ENCODE measurements at places on chromosomes 3 and 15. TPM values are rescaled to one million over a fixed set of nuclear protein-coding genes. Genes with fewer than 3 reads are reported as not detected.

MINAR1 gene
- 0.07 TPM for total RNA-seq

TUSC2 gene
- 46.2 TPM for total RNA-seq

NT5DC2 gene
- total RNA-seq = 44.6 TPM

SLC2A2 gene
- not detected for total RNA-seq

RHOV gene
- 0.05 TPM for total RNA-seq

CACNA2D3 gene
- total RNA-seq = not detected

GJD2 gene
- not detected for total RNA-seq

IQCH gene
- 1.7 TPM for total RNA-seq

SMCO1 gene
- total RNA-seq = not detected

KLHDC8B gene
- 29.8 TPM for total RNA-seq

CP gene
- total RNA-seq = not detected

NKIRAS1 gene
- total RNA-seq = 5.6 TPM

CCDC54 gene
- not detected for total RNA-seq

ACKR4 gene
- 0.54 TPM for total RNA-seq

TMEM40 gene
- not detected for total RNA-seq

NAA80 gene
- total RNA-seq = 11.6 TPM

EFCAB12 gene
- total RNA-seq = not detected

PLA2G4D gene
- total RNA-seq = not detected

SKOR1 gene
- total RNA-seq = not detected

ITIH3 gene
- total RNA-seq = not detected

ZBTB38 gene
- 103 TPM for total RNA-seq

ZDHHC23 gene
- total RNA-seq = 3.3 TPM

HDDC3 gene
- total RNA-seq = 40.5 TPM

FGD5 gene
- 49.4 TPM for total RNA-seq

DUOX1 gene
- not detected for total RNA-seq

SCAMP5 gene
- total RNA-seq = 3.6 TPM

CFAP100 gene
- total RNA-seq = not detected

AGBL1 gene
- not detected for total RNA-seq

ZNF774 gene
- total RNA-seq = 0.87 TPM

GOLIM4 gene
- total RNA-seq = 34.4 TPM

PEX5L gene
- total RNA-seq = not detected

LRRIQ4 gene
- not detected for total RNA-seq

FILIP1L gene
- total RNA-seq = 39.2 TPM

RTP1 gene
- not detected for total RNA-seq

JAGN1 gene
- 59.2 TPM for total RNA-seq

SHC4 gene
- total RNA-seq = 0.30 TPM

GFM1 gene
- total RNA-seq = 71.4 TPM

TM4SF4 gene
- not detected for total RNA-seq

CLRN1 gene
- not detected for total RNA-seq

DMXL2 gene
- total RNA-seq = 8.3 TPM

CCDC13 gene
- not detected for total RNA-seq

NAALADL2 gene
- total RNA-seq = 0.13 TPM

SNRPA1 gene
- total RNA-seq = 65.8 TPM

STRA6 gene
- 0.10 TPM for total RNA-seq

TRPM1 gene
- 0.60 TPM for total RNA-seq

NRROS gene
- total RNA-seq = 10.2 TPM

SLC9A9 gene
- 1.5 TPM for total RNA-seq

FAM98B gene
- total RNA-seq = 7.7 TPM

RBPMS2 gene
- 0.05 TPM for total RNA-seq

PIF1 gene
- 15.1 TPM for total RNA-seq

CNTN6 gene
- total RNA-seq = not detected

PPP1R14D gene
- not detected for total RNA-seq

TTLL13 gene
- 0.20 TPM for total RNA-seq

SCG5 gene
- 0.30 TPM for total RNA-seq

OSTN gene
- not detected for total RNA-seq

PPIP5K1 gene
- 22.0 TPM for total RNA-seq

GOLGA6L9 gene
- 0.69 TPM for total RNA-seq

COL6A5 gene
- total RNA-seq = not detected
